ENCODE measurements at places on chromosomes 4 and X.

- no peak for DNase-seq
Observed at GRCh38 chr4:65407483-65407882, 262.8 kb downstream of the EPHA5 start.

- DNase-seq = no peak
Observed at GRCh38 chrX:108268434-108269080, 169.7 kb downstream of the COL4A6 start.

DNA sequence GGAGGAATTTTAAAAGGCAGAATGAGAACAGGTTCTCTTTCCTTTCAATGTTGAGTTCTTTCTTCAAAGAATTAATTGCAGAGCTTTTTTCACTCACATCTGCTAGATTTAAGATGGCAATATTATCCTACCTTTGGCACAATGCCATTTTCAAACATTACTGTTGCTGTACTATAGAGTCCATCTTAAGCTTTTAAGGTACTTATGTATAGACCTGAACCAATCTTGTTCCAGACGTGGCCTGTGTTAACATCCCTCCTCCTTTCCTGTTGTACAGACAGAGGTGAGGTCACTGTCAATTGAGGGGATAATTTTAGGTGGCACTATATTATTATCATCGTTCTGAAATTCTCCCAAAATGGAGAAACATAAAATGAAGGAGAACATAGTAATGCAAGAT is 53.0 kb upstream of the MYOZ2 start:
- DNase-seq = no peak

DNA sequence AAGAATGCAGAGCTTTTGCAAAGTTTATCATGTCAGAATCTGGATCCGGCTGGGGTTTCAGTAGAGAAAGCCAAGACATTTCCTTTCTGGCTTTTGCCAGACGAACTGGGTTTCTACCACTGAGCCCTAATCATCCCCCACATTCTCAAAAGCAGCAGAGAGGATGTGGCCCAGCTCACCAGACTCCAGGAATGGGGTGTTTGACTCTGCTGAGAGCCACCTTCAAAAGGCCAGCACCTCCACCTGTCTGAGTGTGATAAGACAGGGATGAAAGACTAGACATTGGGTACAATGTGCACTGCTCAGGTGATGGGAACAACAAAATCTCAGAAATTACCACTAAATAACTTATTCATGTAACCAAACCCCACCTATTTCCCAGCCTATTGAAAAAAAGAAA is 25.7 kb upstream of the CCKAR start:
- no peak for DNase-seq

DNA sequence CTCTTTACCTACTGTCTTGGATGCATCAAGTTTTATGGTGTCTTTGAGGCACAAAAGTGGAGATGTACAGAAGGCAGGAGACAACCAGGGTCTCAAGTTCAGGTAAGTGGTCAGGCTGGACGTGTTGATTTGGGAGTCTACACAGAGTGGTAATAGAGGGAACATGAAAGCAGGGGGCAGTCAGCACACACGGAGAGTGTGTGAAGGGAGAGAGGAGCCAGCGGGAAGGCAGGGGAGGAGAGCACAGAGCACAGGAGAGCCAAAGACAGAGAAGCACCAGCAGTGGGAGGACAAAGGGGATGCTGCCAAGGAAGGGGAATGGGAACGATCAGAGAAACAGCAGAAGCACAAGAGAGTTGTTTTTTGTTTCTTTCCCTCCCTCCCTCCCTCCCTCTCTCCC is 32.9 kb downstream of the TMEM150C start:
- no peak for DNase-seq

- DNase-seq = no peak
Observed at GRCh38 chrX:154596290-154596929, 11.5 kb downstream of the CTAG1A start.

DNA sequence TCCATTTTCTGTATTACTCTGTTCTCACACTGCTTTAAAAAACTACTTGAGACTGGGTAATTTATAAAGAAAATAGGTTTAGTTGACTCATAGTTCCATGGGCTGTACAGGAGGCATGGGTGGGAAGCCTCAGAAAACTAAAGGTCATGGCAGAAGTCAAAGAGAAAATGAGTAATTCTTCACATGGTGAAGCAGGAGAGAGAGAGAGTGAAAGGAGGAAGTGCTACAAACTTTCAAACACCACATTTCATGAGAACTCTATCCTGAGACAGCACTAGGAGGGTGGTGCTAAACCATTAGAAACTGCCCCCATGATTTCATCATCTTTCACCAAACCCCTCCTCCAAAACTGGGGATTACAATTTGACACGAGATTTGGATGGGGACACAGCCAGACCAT is 108.0 kb upstream of the PBDC1 start:
- no peak for DNase-seq

DNA sequence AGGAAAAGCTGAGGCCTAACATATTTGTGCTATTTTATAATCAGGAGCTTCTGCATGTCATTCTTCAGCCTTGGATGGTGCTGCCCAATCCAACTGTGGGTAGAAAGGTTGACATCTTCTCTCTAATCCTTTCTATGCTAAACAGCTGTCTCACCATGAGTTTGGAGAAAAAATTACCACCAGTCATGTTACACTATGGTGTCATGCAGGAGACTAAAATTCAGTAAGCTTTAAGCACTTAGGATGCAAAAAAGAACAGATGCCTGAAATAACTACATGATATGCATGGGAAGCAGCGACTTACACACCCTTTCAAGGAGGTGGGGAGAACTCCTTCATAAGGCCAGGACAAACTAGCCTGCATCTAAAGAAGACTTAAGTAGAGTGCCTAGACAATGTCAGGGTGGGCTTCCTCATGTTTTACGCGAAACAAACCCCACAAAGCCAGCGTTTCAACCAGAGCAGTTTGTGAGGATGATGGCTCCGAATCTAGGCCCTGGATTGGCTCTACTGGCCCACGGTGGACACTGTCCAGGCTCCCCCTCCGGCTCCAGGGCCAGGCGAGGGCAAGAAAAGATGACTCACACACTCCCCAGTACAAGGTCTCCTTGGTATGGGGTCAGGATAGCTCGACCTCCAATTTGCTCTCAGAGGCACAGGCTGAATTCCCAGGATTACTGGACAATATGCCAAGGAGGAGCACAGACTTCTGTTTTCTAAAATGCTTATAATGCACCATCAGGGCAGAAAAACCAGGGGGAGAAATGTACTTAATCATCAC is 45.1 kb downstream of the STX18 start:
- DNase-seq = no peak

- no peak for DNase-seq
Observed at GRCh38 chr4:136737066-136737465, 795.2 kb downstream of the PCDH18 start.

GRCh38 chr4:16770710-16771285 is 127.6 kb downstream of the LDB2 start:
- DNase-seq = no peak

DNA sequence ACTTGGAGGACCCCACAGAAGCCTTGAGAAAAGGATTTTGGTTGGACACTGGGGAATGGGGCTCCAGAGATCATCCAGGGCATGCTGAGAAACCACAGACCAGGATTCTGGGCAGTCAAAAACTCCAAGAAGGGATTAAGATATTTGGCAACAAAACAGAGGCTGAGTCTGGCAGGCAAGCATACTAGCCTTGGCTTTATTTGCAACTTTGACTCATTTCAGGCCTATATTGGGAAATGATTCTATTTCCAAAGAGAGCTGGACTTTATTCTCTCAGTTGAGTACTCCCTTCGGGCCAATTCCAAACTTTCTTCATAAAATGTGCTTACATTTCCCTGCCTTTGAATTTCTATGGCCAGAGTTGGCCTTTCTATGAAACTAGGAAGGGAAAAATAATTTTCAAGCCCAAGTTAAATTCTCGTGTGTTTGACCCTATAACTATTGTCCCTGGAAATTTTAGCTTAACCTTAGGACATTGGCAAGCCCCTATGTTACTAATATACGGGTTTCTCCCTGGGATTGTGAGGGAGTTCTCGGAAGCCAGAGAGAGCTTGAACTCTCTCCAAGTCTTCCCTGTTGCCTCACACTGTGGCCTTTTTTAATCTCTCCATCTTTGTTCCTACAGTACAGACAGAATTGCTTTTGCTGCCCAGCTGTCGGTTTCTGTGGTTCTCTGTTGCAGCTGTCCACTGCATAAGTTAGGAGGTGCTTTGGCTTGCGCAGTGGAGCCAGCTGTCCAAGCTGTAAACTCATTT is 112.6 kb upstream of the FAM9A start:
- no peak for DNase-seq

DNA sequence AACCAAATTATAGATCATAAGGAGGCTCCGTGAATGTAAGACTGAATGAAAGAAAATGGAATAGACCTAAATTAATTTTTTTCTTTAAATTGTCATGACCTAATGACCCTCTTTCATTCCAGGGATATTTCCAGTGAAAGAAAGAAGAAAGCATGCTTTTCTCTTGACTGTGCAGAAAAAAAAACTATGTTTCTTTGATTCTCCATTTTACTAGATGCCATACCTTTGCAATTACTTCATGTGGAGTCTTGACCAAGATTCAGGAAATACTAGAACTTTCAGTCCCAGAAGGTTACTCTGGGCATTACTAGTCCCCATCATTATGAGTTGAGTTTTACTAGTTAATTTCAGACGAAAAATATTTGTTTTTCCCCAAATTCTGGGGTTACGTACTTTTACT is 6.4 kb upstream of the COMMD8 start:
- DNase-seq = no peak

DNA sequence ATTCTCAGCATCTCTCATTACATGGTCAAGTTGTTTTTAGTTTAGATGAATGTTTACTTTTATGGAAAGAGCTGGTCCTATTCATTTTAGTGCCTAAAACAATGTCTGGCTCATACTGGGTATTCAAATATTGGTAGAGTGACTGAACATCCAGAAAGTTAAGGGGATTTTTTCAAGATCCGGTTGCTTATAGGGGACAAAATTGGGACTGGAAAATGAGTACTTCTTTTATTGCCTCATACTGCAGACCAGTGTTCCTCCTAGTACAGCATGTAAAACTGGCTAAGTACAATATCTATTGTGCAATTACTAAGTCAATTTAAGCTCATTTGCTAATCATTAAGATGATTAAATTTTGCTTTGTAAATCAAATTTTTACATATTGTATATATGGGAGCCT is 13.9 kb downstream of the RP2 start:
- DNase-seq = no peak

GRCh38 chr4:158597879-158598596 is 73.6 kb downstream of the C4orf46 start:
- no peak for DNase-seq

DNA sequence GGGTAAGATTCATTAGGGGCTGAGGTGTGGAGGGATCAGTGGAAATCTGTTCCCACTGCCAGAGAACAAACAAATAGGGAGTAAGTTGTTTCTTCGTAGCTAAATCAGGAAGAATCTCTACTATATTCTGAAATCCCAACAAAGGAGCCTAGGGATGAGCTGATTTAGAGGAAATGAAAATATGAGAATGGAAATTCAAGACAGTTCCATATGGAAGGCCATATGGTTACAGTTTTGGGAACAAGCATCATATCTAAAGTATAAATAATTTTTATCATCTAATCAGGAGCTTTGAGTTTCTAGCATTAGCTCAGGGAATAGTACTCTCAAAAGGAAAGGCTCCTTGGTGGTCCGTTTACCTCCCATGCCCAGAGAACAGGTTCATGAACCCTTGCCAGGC is 218.2 kb downstream of the AASDH start:
- DNase-seq = no peak

DNA sequence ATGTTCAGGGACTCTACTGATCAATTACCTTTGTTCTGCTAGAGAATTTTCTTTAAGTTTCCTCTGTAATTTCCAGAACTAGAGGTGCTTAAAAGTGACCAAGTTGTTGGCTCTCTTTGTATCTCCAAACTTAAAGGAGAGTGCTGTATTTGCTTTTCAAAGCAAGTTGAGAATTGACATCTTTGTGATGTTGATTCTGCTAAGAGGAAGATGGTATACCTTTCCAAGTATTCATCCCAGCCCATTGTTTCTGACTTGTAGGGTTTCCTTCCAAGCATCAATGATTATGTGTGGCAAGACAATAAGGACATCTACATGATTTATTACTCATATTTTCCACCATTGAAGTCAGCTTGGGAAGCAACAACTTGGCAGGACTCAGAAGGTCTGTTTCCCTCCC is 190.6 kb downstream of the GC start:
- DNase-seq = no peak

DNA sequence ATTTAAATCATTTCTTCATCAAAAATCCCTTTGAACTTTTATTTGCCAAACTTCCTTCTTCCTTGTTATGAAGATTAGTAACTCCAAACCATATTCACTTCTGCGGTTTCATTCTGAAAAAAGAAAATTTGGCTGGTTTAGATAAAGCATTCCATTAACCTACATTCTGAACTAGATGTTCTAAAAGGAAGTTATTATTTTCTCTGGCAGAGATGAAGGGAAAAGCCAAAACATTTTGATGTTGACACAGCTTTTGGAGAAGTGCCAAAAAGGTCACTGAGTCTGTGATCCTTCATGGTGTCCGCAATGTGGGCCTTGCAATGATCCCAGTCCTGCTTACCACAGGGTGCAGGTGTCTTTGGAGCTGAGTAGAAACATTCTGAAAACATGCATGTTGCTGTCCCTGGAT is 36.0 kb downstream of the CXCL8 start:
- DNase-seq = no peak

DNA sequence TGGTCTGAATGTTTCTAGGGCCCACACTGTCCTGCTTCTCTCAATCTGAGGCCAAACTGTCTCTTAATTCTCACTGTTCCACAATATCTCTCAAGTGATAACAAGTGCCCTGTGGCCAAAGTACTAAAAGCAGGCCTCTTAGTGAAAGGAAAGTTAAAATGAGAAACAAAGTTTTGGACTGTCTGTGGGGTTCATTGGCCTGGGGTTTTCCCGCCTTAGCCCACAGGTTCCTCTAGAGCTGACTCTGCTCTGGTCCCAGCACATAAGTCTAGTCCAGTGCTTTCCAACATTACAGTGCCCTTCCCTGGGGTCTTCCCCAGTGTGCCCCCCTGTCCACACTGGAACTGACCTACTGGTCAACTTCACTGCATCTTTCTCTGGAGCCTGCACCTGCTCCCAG is 6.3 kb downstream of the MAGEB1 start:
- DNase-seq = no peak

- DNase-seq = no peak
Observed at GRCh38 chr4:130074096-130074495, 978.1 kb downstream of the C4orf33 start.

GRCh38 chr4:86184901-86185285 is 175.0 kb downstream of the MAPK10 start:
- no peak for DNase-seq
